ENCODE measurements at places on chromosomes 2 and 18.

- DNase-seq: no peak
These were observed 23.2 kb downstream of the METTL8 start for GRCh38 chr2:171410624-171411023.

DNA sequence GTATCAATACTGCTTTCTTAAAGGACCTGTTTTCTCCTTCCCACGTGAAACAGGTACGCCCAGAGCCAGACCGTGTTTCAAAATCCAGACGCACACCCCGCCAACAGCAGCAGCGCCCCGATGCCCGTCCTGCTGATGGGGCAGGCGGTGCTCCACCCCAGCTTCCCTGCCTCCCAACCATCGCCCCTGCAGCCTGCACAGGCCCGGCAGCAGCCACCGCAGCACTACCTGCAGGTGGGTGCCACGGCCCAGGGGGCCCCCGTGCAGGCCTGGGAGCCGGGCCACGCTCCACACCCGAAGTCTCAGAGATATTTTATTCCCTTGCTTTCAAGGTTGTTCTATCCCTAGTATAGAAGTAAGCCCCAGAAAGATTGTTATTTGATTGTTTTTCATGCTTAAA is 8.8 kb upstream of the RPL31 start:
- no peak for DNase-seq

- DNase-seq: no peak
These were observed 61.7 kb downstream of the CERS6 start for GRCh38 chr2:168517816-168518215.

GRCh38 chr2:232891621-232892071 is 21.6 kb downstream of the SNORC start:
- DNase-seq: no peak

DNA sequence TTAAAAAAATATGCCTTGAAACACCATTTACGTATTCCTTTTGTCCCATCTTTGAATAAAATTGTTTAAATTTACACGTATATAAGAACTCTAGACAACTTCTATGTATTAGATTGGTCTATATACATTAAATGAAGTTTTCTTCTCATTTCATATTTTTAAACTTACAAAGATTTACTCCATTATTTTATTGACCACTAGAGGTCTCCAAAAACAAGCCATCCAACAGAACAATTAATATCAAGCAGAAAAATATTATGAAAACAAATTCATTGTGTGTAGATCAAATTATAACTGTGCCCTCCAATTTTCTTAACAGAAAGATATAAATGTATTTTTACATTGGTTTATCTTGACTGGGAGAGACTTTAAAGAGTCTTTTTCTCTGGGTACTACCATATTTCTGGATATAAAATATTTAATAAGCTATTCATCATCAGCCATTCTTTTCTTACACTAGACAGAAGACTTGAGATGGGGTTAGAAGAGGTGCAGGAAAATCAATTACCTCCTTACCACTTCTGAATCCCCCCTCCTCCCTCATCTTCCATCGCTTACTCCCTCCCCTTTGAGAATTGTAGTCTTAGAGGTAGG is 66.5 kb downstream of the DPP4 start:
- no peak for DNase-seq

GRCh38 chr18:45335282-45336043 is 279.8 kb upstream of the SLC14A2 start:
- DNase-seq: no peak

DNA sequence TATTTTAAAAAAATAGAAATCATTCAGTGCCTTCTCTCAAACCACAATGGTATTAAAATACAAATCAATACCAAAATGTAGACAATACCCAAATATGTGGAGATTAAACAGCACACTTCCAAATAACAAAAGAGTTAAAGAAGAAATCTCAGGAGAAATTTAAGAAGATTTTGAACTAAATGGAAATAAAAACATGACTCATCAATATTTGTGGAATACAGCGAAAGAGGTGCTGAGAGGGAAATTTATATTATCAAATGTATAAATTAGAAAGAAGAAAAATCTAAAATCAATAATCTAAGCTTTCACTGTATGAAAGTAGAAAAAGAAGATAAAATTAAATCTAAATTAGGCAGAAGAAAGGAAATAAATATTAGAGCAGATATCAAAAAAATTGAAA is 233.1 kb downstream of the RPIA start:
- no peak for DNase-seq

DNA sequence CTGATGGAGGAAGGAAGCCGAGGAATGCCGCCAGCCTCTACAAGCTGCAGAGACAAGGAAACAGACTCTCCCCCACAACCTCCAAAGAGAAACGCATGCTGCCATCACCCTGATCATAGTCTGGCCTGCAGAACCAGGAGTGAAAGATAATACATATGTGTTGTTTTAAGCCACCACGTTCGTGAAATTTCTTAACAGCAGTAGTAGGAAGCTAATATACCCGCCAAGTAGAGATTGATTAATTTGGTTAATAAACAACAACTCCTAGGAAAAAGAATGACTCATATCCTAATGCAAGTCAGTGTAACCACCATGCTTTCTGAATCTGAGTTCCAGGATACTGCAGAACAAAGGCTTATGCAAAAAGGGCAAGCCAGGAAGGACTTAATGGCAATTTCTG is 36.6 kb downstream of the LONRF2 start:
- DNase-seq: no peak

DNA sequence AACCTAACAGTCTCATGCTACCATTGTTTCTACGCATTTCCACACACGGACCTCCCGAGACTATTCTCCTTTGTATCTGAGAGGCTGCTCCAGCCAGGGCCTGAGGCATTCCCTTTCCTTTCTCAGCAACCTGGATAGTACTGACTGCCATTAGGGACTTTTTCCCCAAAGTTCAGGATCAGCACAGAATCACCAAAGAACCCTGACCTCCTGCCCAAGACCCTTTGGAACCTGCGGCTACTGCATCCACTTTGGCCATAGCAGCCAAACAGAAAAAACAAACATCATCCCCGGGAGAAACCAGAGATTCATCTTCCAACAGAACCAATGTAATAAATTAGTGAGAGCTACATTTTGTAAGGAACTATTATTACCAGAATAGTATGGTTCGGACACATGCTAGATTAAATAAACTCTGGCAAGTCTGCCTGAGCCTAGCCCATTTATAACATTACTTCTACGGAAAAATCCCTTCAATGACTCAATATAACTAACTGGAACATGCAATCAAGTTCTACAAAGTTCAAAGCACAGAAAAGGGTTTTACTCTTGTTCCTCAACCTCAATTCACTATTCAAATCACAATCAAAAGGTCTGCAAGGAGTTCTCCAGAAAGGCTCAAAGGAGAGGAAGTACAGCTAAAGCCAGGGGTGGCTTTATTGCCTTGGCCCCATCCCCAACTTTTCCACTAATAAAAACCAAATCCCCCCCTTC is 51.8 kb downstream of the LPIN2 start:
- DNase-seq: no peak

DNA sequence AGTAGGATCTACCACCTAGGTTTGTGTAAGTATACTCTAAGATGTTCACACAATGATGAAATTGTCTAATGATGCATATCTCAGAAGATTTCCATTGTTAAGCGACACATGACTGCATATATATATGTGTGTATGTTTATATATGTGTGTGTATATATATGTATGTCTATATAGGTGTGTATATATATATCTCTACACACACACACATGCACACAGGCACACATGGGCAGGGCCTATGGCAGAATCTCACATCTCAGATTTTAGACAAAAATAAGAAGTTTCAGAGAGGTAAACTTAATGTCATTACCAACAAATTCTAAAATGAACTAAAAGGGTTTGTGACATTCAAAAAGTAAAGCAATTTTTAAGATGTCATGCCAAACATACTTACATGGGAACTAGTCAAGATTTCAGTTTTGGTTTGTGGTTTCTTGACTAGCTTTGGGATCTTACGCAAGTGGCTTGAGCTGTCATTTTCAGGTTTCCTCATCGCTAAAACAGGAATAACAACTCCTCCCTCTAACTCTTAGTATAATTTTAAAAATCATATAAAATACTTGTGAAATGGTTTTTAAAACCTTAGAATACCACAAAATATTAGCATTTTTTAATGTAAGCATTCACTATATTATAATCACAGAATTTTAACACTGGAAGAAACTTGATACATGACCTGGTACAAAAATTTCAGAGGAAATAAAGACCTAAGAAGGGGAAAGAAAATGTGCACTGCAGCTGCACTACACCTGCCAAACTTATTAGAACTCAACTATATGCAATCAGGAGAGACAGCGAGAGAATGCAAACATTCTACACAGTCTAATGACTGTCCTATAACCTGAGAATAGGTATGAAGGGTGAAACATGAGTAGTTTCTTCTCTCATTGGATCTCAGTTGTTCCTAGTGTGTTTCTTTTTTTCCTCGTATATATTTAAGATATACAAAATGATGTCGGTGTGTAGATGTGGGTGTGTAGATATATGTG is 75.7 kb downstream of the TTC21B start:
- DNase-seq: no peak

GRCh38 chr2:44843086-44843485 is 98.4 kb upstream of the SIX3 start:
- DNase-seq: no peak

- no peak for DNase-seq
These were observed 64.1 kb downstream of the CPS1 start for GRCh38 chr2:210620456-210620855.

GRCh38 chr2:85583667-85584353 is 421 bp upstream of the VAMP5 start:
- peak; percentile 37 for DNase-seq

GRCh38 chr18:48662011-48662661 is 123.3 kb downstream of the CTIF start:
- DNase-seq: no peak

GRCh38 chr18:77062518-77063003 is 70.0 kb downstream of the MBP start:
- peak; percentile 39 for DNase-seq

DNA sequence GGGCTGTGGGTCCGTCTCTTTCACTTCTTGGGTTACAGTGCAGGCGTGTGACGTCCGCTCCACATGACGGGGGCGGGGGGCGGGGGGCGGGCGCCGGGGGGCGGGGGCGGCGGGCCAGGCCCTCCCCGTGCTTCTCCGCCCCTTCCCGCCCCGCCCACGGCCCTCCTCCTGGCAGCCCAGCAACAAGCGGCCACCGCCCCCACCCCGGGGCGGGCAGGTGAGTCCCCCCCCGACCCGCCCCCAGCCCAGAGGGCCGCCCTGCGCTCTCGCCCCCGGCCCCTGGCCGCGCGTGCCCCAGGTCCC is 3.6 kb downstream of the ZNF516 start:
- peak; percentile 76 for DNase-seq

- DNase-seq: no peak
These were observed 2.0 kb downstream of the WDR35 start for GRCh38 chr2:19987936-19988335.

GRCh38 chr2:109239720-109240119 is 110.7 kb downstream of the SH3RF3 start:
- no peak for DNase-seq
